ENCODE measurements at places on chromosomes 1 and 21. TPM values are rescaled to one million over a fixed set of nuclear protein-coding genes. Genes with fewer than 3 reads are reported as not detected.

DNA sequence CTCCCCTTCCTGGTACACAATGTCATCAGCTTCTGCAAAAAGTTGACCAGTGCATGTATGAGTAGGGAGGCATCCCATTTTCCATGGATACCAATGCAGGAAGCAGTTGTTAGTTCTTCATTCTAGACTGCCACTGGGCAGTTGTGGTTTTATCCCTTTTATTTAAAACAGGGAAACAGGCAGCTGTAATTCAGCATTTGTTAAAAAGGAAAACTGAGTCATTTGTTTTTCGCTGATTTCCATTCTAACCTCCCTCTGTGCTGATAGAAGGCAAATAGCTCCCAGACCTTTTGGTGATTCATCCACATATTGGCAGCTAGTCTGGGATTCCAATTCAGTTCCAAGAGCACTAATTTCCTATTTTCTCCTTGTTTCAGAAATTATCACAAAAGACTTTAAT, 21.1 kb upstream of the ABCA4 start:
- no peaks in the 10 kb centered on the region for H3K36me3 ChIP-seq
- no peak for DNase-seq
- H3K27ac ChIP-seq, result no peak overlapping the region
- no peaks in the 10 kb centered on the region for H3K27me3 ChIP-seq

The ARHGEF19 gene
- 7.2 TPM for total RNA-seq

- H3K4me1 ChIP-seq, result no peaks in the 10 kb centered on the region
- H3K36me3 ChIP-seq, result no peaks in the 10 kb centered on the region
- no peak for DNase-seq
These were observed 20.1 kb upstream of the SLC44A5 start for GRCh38 chr1:75630998-75631397.

- no peak within 1 kb of the TSS for H3K4me3 ChIP-seq
- H3K27ac ChIP-seq, result no peak within 1 kb of the TSS
- no peak for DNase-seq
- H3K27me3 ChIP-seq, result no peaks in the 10 kb centered on the region
These were observed at the start of gene A3GALT2 for GRCh38 chr1:33320619-33321165. Gene A3GALT2, minus strand, starts transcription at chr1:33321098. Its CDS starts 0 bp downstream, at chr1:33321098.

The NTRK1 gene
- 0.35 TPM for total RNA-seq

DNA sequence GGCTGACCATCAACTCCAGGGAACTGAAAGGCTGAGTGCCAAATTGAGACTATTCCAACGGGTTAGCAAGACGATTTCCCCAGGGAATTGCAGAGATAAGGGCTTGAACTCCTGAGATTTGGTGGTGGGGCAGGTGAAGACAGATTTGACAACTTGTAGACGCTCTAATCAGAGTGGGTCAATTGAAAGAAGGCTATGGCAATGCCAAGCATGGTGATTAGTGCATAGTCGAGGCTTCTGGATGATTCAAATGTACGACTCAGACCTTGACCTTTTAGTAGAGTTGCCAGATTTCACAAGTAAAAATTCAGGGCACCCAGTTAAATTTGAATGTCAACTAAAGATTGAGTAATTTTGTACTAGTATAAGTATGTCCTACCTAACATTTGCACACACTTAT, 302.1 kb upstream of the SPAG17 start:
- DNase-seq, result no peak
- H3K4me3 ChIP-seq, result no peak overlapping the region
- no peaks in the 10 kb centered on the region for H3K27me3 ChIP-seq

DNA sequence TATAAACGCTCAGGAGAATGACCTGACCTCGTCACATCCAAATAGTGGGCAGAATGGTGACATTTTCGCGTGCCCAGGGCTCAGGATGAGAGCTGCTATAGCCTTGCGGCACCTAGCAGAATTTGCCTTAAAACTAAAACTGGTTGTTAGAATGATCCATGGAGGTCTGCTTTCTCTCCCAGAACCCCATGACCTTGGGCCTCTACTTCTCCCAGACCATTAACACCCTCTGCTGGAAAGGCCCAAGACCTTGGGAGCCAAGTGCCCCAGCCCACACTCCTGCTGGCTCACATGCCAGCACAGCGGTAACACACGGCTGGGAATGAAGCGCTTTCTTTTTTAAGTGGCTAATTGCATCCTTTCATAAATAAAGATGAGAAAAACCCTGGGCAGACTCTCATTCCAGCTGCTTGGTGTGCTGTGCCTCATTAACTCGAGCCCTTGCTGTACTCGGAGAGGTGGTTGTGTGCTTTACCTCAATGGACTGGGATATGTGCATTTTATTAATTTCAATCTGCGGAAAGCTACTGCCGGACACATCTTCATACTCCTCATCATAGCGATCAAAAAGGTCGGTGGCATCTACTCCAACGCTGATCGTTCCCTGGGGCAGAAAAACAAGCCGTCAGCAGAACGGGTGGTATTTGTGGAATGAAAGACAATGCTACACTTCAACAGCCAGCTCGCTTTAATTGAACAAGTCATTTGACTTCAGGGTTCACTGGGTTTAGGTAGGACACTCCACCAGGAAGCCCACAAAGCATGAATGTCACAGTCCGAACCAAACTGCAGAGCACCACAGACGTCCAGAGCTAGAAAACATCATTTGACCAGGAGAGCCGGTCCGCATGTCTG, 29.0 kb downstream of the THAP3 start:
- no peak overlapping the region for H3K27ac ChIP-seq
- H3K4me3 ChIP-seq, result no peak overlapping the region
- H3K36me3 ChIP-seq, result no peaks in the 10 kb centered on the region
- DNase-seq, result no peak

The SLC1A7 gene
- total RNA-seq, result not detected

- no peak overlapping the region for H3K27ac ChIP-seq
- no peaks in the 10 kb centered on the region for H3K4me1 ChIP-seq
- H3K36me3 ChIP-seq, result no peaks in the 10 kb centered on the region
These were observed 36.6 kb downstream of the S100A10 start for GRCh38 chr1:151956957-151957497.

The ARHGEF10L gene
- 36.2 TPM for total RNA-seq

The F3 gene
- 18.3 TPM for total RNA-seq

All from pancreas (tissue), 10 donors.